ENCODE measurements at places on chromosomes 2 and 18.

- DNase-seq, result no peak
These were observed 204.2 kb upstream of the SMAD2 start for GRCh38 chr18:48134609-48135008.

DNA sequence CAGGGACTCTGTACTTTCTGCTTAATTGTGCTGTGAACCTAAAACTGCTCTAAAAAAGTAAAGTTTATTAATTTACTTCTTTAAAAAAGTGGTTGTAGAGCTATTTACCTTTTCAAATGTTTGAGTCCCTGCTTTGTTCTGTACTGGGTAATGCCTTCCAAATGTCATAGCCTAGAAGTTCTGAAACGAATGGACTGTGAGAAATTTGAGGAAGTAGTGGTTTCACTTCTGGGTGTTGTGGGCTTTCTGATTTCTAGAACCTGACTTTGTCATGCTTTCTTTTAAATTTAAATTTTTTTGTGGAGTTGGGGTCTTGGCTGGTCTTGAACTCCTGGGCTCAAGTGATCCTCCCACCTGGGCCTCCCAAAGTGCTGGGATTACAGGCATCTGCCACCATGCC lies 44.6 kb downstream of the SMAD4 start:
- no peak for DNase-seq

GRCh38 chr18:27803957-27804356 lies 373.0 kb downstream of the CDH2 start:
- DNase-seq, result no peak

DNA sequence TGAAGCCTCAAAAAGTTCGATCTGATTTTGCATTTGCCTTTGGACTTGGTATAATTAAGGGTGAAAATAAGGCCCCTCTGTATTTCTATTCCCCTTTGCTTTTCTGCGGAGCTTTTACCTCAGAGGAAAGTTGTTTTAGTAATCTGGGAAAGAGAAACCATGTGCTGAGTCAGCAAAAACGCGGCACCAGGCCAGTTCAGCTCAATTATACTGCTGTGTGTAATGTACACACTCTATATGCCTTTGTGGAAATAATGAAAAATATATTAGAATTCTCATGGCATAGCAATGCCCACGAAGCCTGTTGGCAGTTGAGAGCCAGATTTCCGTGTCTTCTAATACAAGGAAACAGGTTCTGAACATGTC lies 161.9 kb upstream of the SIX2 start:
- DNase-seq, result no peak

DNA sequence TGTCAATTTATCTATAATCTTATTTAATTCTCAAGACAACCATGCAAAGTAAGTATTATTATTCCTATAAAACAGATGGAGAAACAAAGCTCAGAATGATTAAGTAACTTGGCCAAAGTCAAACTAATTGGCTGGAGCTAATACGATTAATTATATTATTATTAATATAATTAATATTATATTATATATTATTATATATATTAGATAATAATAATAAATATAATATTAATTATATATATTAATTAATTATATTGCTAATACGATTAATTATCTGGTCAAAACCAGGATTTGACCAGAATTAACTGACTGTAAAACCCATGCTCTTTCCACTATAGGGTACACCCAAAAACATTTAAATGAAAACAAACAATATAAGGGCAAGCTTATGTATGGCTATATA lies 52.4 kb downstream of the FARSB start:
- no peak for DNase-seq

DNA sequence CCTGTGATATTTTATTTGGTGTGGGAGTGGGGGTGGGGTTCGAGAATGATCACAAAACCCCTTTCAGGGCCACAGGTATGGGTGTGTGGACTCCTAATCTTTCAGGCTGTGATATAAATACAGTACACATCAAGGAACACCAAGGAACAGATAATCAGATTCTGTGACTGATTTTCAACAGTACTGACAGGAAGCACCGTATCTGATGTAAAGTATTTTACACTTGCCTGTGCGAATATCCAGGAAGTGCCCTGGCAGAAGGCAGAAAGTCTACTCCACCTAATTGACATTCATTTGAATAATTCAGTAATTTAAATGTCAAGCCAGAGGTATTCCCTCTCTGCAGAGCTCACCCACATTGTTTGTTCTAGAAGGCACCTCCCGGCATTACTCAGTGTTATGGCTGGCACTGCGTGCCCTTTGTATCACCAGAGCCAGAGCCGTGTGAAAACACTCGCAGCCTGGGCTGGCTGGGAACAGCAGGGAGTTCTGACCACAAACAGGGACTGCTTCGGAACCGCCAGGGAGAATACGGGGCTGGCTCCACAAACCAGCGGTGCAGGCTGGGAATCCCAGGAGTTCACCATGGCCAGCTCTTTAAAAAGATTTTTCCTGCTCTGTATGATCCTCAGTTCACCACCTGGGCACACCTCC lies 91.8 kb downstream of the ACVR1 start:
- no peak for DNase-seq

GRCh38 chr2:182897137-182897536 lies 30.7 kb upstream of the FRZB start:
- DNase-seq, result no peak

- DNase-seq, result no peak
These were observed 85.4 kb downstream of the MYL12B start for GRCh38 chr18:3347286-3347803.

- DNase-seq, result no peak
These were observed 512 bp downstream of the FAP start for GRCh38 chr2:162242586-162243280.

DNA sequence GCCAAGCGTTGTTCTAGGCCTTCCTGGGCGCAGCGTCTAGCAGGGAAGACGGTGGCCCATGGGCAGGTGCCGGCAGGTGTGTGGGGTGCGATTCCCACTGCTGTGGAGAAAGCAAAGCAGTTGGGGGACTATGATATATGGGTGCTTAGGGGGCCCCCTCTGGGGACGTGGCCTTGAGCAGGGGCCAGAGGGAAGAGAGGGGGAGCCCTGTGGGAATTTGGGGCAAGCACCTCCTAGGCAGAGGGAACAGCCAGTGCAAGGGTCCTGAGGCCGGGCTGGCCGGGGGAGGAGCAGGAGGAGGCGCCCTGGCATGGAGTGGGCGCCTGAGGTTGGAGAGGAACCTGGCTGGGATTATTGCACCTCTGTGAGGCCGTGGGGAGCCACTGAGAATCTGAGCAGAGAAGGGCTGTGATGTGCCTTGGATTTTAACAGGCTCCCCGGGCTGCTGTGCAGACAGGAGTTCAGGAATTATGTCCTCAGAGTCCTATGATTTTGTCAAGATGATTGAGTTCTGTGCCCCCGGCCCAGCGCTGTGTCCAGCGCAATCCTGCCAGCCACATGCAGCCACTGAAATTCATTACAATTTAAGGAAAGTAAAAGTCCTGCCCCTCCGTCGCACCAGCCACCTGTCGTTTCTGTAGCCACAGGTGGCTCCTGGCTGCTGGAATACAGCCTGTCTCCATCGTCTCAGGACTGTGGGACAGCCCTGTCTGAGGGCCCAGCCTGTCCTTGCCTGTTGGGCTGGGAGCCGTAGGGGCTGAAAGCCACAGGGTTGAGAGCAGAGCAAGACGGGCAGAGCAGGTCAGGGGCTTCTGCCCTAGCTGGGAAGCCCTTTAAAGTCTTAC lies 9.1 kb upstream of the KLHL30 start:
- DNase-seq, result no peak

DNA sequence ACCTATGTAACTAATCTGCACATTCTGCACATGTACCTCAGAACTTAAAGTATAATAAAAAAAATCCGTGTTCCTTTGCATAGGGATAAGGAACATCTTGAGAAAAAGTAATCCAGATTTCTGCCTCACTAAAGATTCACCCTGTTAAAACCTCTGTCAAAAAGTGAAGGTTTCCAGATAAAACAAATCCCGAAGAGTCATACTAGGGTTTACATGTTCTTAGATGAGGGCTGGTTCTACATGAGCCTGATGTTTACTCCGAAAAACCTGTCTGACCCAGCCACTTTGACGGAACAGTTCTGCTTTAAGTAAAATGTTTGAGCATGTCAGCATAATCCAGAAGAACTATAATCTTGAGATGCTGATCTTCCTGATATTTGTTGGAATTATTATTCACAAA lies 515.6 kb upstream of the SLC8A1 start:
- no peak for DNase-seq

DNA sequence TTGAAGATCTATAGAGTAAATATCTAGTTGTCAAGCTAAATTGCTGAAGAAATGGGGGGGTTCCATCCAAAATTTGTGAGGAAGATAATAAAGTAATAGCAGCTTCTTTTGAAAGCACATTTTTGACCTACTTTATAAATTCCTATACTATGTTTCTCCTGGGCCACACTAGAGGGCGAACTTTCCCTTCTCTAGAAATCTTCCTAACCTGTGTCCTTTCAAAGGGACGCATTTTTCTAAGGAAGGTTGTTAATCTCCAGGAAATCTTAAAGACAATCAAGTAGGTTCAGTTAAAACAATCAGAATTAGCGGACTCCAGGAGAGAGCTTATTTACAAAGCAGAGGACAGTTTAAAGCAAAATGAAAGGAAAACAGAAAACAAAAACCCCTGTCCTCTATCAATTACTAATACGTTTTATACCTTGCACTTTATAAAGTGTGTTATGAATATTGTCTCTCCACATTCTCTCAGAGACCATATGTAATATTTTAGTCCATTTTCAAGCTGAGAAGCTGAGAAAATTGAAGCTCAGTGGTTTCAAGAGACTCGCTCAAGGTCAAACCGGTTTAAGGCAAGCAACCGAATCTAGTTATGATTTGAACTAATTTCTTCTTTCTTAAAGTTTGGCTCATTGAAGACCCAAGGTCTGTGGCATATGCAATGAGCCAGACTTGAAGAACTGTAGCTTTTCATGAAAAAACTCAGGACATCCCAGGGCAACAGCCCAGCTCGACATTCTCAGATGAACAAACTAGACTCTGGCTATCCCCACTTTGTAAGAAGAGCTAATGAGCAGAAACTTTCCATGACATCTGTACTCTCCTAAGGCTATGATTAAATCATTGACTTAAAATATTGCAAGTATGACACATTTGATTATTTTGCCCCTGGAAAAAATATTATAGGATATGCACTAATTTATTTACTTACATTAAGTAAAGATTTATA lies 273.6 kb downstream of the PAX3 start:
- no peak for DNase-seq

DNA sequence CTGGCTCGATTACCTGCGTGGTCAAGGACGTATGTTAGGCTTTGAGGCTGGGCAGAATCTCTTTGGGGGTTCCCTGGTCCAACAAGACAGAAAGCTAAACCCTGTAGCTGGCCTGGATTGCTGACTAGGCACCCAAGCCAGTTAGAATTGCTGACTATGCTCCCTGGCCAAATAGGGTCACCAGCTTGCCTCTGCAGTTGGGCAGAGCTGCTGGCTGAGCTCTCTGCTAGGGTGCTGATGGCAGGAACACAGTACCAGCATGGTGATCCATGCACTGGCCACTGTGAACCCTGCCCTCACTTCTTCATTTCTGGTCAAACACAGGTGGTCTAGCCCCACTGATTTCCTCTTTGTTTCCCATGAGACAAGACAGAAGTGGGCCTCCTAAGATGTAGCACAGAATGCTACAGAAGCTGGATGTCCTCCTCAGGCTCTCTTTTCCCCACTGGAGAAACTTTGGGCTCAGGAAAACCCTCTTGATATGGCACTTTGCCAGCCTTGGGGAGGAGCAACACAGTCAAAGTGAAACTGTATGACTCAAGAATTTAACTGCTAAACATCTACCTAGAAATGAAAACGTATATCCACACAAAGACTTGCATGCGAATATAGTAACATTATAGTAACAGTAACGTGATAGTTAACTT lies 20.8 kb downstream of the SP140L start:
- no peak for DNase-seq

GRCh38 chr18:7116001-7116730 lies 1.4 kb downstream of the LAMA1 start:
- no peak for DNase-seq

- no peak for DNase-seq
These were observed 204.5 kb downstream of the ZFP36L2 start for GRCh38 chr2:43021791-43022509.

- DNase-seq, result no peak
These were observed 1221.7 kb upstream of the ZEB2 start for GRCh38 chr2:145741636-145742035.

GRCh38 chr2:151716721-151717120 lies 17.6 kb downstream of the NEB start:
- no peak for DNase-seq

GRCh38 chr18:32472841-32473240 lies 2.2 kb upstream of the GAREM1 start:
- DNase-seq, result no peak

GRCh38 chr2:95380280-95380679 lies 22.2 kb upstream of the FAHD2A start:
- no peak for DNase-seq

- DNase-seq, result no peak
These were observed 32.3 kb upstream of the SATB2 start for GRCh38 chr2:199490049-199490448.

- DNase-seq, result no peak
These were observed 23.8 kb downstream of the SMAD4 start for GRCh38 chr18:51053814-51054213.

DNA sequence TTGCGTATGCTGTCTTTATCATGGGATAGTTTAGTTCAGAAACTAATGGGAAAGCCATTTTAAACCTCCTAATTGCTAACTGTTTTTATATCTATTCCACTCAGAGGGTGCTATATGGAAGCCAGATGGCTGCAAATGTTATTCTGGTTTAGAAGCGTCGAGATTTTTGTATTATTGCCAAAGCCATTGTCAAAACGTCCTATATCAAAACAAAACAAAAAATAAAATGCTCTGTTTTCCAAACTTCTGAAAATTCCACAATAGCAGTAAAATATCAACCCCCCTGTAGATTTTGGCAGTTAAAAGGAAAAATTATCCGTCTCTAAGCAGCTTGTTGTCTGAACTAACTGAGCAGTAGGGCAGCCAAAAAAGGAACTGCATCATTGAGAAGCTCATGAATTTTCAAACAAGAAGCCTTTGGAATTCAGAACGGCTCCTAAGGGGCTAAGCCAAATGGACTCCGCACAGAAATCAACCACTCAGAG lies 195.4 kb upstream of the CWC22 start:
- no peak for DNase-seq

DNA sequence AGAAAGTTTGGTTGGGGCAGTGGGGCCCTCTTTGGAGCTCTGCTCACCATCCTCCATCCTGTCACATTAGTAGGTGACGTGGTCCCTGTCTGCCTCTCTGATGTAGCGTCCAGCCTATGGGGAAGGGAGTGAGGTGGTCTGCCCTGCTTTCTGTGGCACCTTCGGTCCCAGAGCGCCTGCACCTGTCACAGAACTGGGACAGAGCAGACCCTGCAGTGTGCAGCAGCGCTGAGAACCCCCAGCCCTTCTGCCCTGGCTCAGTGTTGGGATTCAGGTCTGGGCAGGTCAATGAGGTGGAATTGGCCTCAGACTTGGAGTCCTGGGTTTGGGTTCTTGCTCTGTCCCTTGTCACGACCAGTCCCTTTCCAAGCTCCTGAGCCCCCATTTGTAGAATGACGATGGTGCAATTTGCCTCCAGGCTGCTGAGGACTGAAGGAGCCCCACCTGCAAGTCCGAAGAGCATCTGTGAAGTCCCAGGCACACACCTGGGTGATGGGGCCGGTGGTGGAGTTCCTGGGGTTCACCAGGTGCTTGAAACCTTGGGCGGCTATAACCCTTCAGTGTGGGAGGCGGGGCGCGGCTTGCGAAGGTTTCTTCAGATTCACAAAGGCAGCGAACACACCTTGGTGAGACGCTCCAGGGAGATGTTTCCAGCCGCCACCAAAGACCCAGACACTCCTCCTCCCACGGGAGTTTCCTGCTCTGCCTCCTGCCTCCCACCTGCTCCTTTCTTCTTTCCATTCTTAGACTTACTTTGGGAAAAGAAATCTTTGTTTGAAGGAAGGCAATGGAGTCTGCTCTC lies 265.4 kb upstream of the HDAC4 start:
- no peak for DNase-seq

- DNase-seq, result no peak
These were observed 85.4 kb upstream of the ATG16L1 start for GRCh38 chr2:233165895-233166661.

All from stimulated activated CD4-positive, alpha-beta T cell treated with anti-CD3 and anti-CD28 coated beads, TNF-alpha, amount 100 ng/mL, for 4 hours (primary cell).